HS-27A (cell line): ENCODE measurements at places on chromosomes 11 and 22.

GRCh38 chr11:79371152-79371551 is 69.7 kb downstream of the TENM4 start:
- DNase-seq: no peak

- no peak for DNase-seq
These were observed 250.0 kb downstream of the NXPE2 start for GRCh38 chr11:114928260-114928870.

DNA sequence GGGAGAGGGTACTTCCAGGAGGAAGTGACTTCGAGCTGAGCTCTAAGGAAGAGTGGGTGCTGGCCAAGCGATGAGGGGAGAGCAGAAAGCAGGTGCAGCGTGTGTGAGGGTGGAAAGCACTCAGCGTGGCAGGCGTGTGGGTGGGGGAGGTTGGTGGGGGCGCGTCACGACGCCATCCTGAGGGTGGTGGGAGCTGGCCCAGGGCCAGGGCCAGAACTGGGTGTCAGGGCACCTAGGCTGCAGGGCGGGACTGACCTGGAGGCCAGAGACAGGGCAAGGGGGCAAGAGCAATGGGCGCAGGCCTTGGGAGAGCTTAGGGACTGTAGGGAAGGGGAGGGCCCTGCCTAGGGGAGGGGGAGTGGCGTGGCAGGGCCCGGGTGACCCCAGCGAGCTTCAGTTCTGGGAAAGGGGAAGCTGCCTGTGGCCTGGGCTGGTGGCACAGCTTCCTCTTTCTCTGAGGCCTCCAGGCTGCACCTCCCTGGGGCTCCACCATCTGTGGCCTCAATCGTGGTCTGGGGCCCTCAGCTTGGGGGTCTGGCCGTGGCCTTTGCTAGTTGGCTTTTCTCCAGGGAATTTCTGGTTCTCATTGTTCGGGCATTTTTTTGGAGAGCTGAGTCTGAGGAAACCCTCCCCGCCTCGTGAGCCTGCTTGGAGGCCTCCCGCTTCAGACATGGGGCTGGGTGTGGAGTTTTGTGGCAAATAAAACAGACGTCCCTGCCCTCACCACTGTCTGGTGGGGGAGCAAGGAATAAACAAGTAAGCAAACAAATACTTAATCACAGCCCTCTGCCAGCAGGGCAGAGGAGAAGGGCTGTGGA is 8.9 kb downstream of the RELT start:
- no peak for DNase-seq

DNA sequence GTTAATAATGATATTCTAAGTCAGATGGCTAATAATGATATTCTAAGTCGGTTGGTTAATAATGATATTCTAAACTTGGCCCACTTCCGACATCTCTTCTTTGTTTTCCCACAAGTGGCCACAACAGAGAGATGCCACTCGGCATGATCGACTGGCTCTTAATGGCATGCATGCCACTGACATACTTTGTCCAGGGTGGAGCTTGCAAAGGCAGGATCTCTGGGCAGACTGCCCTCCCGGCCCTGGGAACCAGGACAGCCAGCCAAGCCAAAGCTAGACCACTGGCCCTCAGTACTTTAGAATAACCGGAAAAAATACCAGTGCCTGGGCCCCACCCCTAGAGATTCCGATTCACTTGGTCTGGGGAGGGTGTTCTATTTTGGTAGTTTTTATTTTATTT is 78.1 kb downstream of the KIAA1671 start:
- DNase-seq: no peak

GRCh38 chr11:61751384-61751783 is 1.1 kb upstream of the MYRF start:
- DNase-seq: no peak

DNA sequence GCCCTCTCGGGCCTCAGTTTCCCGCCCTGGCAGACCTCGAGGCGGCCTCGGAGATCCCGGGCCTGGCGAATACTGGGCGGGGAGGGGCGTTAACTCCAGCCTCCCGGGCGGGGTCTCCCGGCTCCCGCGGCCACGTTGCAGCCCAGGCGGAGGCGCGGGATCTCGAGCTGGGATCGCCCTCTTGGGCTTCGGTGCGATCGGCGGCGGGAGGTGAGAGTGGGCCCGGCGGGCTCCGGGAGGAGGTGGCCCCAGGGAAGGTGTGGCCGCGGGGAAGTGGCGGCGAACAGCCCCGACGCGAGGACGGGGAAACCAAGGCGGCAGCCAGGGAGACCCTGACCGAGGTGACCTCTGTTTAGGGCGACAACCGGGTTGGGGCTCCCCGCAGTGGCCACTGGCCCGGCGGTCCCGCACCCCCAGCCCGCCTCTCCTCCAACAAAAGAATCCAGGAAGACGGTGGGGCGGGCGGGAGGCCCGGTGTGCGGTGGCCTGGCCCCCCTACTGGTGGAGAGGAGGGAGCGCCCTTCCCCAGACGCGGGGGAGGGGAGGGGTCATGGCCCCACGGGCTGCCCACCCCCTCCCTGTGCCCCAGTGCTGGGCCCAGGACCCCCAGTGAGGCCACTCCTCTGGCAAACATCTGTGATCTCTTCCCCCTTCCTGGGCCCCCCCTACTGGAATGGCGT is at the start of gene PHETA2:
Gene PHETA2 (plus strand): TSS at position 117 of the 680 bp plus-strand sequence. CDS start 3,046 bp downstream, outside the sequence.
- no peak for DNase-seq

- DNase-seq: no peak
These were observed 16.4 kb downstream of the MMP20 start for GRCh38 chr11:102608699-102609098.

GRCh38 chr11:73531386-73531785 is 66.5 kb downstream of the FAM168A start:
- DNase-seq: no peak

DNA sequence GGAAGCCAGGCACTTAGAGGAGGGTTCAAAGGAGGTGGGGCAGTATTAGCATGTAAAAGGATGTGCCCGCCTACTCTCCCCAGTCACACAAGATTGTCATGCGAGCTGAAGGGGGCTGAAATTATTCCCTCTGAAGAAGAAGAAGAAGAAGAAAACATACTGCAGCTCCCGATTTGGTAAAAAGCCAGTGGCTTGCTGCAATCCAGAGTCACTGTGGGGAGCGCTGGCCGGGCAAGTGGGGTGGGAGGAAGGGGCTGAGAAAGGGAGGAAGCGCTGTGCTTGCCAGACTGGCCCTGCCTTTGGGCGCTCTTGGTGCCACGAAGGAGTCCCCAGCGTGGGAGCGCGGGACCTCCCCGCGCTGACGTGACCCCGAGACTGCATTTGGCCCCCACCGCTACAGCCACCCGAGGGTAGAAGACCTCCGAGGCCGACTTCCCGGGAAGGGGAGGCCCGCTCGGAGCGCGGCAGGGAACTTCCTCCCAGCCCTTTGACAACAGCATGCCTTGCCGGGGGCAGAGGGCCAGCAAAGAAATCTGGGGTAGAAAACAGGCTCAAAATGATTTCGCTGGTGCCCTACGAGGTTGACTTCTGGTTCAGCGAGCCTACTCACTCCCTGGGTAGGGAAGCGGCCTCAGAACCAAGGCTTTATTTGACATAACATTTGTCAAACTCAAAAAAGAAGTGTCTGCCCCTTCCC is 906.3 kb downstream of the DLG2 start:
- no peak for DNase-seq

DNA sequence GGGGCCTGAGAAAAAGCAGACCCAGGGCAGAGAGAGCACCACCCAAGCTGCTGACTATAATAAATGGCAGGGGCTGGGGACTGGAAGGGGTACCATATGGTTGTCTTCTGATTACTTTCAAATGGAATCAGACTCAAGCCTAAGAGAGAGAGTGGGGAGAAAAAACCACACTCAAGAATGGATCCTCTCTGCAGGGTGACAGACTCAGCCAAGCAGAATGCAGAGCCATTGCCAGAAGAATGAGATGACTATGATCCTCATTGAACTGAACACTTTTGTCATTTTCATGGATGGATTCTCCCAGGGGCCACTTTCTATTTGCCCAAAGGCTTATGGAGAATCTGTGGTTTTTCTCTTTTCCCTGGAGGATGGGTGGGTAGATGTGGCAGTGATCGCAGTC is 8.7 kb downstream of the UBASH3B start:
- no peak for DNase-seq

DNA sequence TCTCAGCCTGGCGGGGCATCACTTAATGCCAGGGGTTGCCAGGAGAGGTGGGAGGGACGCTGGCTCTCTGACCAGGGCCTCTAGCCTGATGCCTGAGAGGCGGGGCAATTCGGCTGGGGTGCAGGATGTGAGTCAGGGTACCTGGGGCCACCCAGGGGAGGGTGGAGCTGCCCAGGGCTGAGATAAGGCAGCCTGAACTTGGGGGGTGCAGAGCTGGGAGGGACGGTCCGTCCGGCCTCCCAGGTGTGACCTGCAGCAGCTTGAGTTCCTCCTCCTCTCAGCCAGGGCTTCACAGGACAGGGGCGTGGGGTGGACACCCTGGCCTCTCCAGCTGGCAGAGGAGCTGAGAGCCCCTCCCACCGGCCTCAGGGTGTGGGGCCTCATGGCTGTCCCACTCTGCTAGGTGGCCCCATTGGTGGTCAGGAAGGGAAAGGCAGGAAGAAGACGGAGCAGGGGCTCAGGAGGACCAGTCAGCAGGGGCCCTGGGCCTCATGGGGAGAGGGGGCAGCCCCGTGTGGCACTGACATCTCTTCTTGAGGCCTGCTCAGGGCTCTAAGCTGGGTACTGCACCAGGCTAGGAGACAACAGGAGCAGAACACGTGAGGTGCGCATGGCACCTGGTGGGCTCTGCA is 942 bp upstream of the RPS6KA4 start:
- peak; percentile 56 for DNase-seq

- DNase-seq: no peak
These were observed 7.6 kb upstream of the EXPH5 start for GRCh38 chr11:108601150-108601549.

GRCh38 chr22:25636323-25636722 is 71.8 kb downstream of the GRK3 start:
- DNase-seq: no peak

DNA sequence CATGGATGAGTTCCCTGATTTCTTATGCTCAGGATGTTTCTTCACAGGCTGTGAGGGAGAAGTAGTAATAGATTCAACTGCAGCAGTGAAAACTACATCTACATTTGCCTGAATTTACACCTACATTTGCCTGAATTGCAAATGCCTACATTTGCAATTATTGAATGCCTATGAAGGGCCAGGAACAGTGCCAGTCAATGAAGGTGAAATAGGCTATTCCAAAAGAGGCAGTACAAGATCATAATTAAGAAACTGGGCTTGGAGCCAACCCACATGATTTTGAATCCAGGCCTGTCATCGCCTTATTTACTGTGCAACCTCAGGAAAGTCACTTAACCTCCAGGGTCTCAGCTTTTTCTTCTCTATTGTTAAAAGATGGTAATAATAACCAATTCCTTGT is 1353.3 kb downstream of the FAM181B start:
- DNase-seq: no peak

DNA sequence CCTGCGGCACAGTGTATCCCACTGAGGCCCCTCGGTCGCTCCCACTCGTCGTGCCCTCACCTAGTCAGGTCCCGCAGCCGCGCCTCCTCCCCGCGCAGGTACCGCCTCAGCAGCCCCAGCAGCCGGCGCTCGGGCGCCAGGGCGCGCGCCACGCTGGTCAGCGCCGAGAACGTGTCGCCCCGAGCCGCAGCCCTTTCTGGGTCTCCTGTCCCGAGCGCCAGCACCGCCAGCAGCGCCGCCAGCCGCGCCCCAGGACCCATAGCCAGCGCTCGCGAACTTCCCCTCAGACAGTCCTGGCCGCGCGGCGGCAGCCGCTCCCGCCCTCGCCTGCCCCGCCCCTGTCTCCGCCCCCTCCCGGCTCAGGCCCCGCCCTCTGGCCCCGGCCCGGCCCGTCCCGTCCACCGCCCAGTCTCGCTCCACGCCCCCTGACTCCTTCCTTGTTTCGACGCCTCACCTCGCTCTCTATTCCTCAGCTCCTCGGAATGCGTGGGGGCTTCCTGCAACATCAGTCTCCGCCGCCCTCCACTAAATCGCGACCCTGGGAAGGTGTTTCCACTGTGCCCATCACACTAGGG is at the start of gene P4HA3:
Gene P4HA3 (minus strand): TSS at position 289 of the 575 bp plus-strand sequence. CDS start 29 bp downstream, at position 260.
- DNase-seq: no peak

GRCh38 chr11:46461461-46461927 is 69.9 kb upstream of the CHRM4 start:
- DNase-seq: no peak

DNA sequence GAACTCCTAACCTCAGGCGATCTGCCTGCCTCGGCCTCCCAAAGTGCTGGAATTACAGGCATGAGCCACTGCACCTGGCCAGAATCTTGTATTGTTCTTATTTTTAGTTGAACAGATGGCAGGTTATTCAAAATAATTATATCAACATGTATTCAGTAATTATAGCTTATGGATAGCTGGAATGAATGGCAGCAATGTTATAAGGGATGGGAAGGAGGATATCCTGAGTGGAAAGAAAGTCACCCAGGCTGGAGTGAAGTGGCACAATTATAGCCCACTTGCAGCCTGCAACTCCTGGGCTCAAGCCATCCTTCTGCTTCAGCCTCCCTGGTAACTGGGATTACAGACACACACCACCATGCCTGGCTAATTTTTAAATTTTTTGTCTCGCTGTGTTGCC is 88.1 kb downstream of the MED15 start:
- DNase-seq: no peak

- no peak for DNase-seq
These were observed 100.9 kb downstream of the SYN3 start for GRCh38 chr22:32957200-32957803.

- no peak for DNase-seq
These were observed 133.2 kb downstream of the DSCAML1 start for GRCh38 chr11:117663821-117664220.

- no peak for DNase-seq
These were observed 1.1 kb downstream of the GVQW3 start for GRCh38 chr11:76382209-76382608.

DNA sequence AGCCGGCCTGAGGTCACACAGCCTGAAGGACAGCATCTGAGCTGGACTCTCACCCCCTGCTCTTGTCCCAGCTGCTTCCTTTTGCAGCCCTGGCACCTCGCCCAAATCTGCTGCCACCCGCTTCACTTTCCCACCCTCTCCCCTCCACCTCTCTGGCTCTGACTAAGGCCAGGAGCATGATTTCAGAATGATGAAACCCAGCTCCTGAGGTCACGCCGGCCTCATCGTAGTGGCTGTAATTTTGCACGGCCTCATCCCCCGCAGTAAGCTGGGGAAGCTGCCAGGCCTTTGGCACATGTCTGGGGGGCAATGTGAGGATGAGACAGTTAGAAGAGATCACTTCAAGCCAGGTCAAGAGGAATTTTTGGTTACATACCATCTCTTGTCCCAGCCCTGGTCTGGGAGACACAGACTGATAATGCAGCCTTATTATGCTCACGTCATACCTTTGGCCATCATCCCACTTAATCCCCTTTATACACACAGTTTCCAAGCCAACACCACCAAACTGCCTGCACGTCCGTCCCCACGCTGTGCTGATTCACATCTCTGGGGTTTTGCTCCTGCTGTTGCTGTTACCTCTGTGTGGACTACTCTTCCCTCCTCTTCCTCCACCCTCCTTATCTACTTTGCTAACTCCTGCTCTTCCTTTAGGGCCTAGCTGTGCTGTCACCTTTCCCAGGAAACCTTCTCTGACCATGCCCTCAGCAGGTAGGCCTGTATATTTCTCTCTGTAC is 58.1 kb downstream of the CHRDL2 start:
- peak; percentile 96 for DNase-seq

GRCh38 chr11:65885231-65885630 is 3.0 kb downstream of the FIBP start:
- no peak for DNase-seq
